ENCODE measurements at places on chromosomes 5 and 9. TPM values are rescaled to one million over a fixed set of nuclear protein-coding genes. Genes with fewer than 3 reads are reported as not detected.

DNA sequence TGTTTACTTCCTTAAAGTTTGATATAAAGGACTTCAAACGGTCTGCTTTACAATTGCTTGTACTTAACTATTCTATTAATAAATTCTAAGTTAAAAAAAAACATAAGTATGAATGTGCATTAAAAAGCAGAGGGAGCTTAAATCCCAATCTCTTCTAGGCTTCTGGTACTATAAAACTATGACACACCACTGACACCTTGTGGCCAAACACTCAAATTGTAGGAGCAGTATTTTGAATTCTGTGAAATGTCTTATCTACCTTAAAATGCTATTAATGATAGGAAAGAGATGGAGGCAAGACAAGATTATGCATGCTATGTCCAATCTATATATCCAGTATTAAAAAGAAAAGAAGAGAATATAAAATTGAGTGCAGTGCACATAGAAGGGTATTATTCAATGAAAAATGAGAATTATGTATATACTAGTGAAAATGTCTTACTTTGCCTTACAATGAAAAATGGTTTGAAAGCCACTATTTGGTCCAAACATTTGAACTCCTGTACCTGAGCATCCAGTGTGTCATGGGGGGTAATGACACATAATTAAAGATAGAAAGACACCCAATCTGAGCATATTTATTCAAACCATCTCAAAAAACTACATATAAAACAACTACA, 87.6 kb downstream of the ERP44 start:
- DNase-seq: peak; percentile 31
- peaks cover 3% of the 10 kb centered on the region for H3K36me3 ChIP-seq
- no peak overlapping the region for H3K27ac ChIP-seq
- H3K27me3 ChIP-seq: no peaks in the 10 kb centered on the region
- no peak overlapping the region for H3K4me3 ChIP-seq
- no peaks in the 10 kb centered on the region for H3K4me1 ChIP-seq

The HAVCR2 gene
- 33.8 TPM for total RNA-seq

DNA sequence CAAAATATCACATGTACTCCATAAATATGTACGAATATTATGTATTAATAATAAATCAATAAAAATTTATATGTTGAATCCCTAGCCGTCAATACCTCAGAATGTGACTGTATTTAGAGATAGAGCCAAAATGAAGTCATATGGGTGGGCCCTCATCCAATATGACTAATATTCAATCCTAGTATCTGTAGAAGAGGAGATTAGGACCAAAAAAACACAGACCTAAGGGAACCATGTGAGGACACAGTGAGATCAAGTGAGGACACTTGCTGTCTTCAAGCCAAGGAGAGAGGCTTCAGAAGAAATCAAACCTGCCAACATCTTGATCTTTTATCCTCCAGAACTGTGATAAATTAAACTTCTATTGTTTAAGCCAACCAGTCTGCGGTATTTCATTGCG, 3.7 kb upstream of the AMACR start:
- H3K27ac ChIP-seq: no peak overlapping the region
- no peak overlapping the region for H3K4me3 ChIP-seq
- no peaks in the 10 kb centered on the region for H3K36me3 ChIP-seq
- peaks cover 9% of the 10 kb centered on the region for H3K4me1 ChIP-seq
- DNase-seq: no peak

DNA sequence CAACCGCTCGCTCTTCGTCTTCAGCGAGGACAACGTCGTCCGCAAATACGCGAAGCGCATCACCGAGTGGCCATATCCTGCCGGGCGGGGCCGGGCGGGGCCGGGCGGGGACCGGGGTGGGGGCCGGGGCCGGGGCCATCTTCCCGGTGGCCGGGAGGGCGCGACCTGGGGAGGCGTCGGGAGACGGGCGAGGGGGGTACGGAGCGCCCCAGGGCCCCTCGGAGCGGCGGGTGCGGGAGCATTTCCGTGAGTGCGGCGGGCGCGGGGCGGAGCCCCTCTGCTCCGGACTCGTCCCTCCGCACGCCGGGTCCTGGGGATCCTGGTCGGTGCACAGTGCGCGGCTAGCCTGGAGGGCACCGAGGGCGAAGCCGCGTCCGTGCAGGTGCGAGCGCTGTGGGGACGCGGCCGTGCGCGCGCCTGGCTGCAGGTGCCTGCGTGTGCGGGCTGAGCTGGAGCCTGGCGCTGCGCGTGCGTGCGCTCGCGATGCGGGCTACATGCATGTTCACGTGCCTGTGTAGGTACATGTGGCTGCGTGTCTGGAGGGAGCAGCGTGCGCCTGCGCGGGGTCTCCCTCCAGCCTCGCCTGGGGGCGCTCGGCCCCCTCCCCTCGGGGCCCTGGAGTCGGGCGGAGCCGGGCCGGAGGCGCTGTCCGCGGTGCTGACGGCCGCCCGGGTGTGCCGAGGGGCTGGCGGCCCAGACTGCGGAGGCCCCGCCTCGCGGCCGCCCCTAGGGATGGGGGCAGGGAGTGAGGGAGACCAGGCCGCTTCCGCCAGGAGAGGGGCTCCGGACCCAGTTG, 762 bp downstream of the CACNA1B start:
- no peaks in the 10 kb centered on the region for H3K27me3 ChIP-seq
- no peaks in the 10 kb centered on the region for H3K36me3 ChIP-seq
- H3K4me1 ChIP-seq: no peaks in the 10 kb centered on the region
- no peak overlapping the region for H3K4me3 ChIP-seq
- DNase-seq: peak; percentile 56
- no peak overlapping the region for H3K27ac ChIP-seq

GRCh38 chr5:17340819-17341218, 123.4 kb downstream of the BASP1 start:
- no peak overlapping the region for H3K27ac ChIP-seq
- DNase-seq: no peak
- H3K27me3 ChIP-seq: no peaks in the 10 kb centered on the region

The CARD9 gene
- total RNA-seq: 1.4 TPM

The EIF4EBP3 gene
- total RNA-seq: 19.3 TPM

DNA sequence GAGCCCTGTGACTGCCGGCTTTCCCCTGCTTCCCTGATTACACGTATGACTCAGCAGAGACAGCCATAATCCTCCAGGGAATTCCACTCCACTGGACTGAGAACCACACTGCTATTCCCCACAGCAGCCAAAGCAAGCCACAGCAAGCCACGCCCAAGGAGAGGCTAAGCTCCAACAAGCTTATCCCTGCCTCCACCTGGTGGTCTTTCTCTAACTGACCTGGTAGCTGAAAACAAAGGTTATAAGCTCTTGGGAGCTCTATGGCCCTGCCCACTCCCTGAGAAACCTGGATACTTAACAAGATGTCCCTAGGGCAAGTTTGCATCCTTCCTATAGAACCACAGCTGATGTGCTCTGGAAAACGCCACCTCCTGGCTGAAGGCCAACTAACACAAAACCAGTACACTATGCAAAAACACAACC, 613.7 kb upstream of the CDH18 start:
- no peaks in the 10 kb centered on the region for H3K36me3 ChIP-seq
- no peak for DNase-seq
- H3K27ac ChIP-seq: no peak overlapping the region

GRCh38 chr5:32597041-32597629, 11.8 kb downstream of the SUB1 start:
- no peak for DNase-seq
- H3K36me3 ChIP-seq: peaks cover 71% of the 10 kb centered on the region
- peak overlapping the region; percentile 8 for H3K27ac ChIP-seq
- peaks cover 22% of the 10 kb centered on the region for H3K4me1 ChIP-seq

The SLC25A2 gene
- 1.1 TPM for total RNA-seq

GRCh38 chr5:110716247-110717245, 9.9 kb downstream of the TMEM232 start:
- H3K4me1 ChIP-seq: no peaks in the 10 kb centered on the region
- no peak overlapping the region for H3K27ac ChIP-seq
- no peaks in the 10 kb centered on the region for H3K36me3 ChIP-seq
- H3K4me3 ChIP-seq: no peak overlapping the region

- no peak overlapping the region for H3K4me3 ChIP-seq
- DNase-seq: no peak
- no peaks in the 10 kb centered on the region for H3K36me3 ChIP-seq
- H3K4me1 ChIP-seq: no peaks in the 10 kb centered on the region
Observed at GRCh38 chr5:28398185-28398584, 1359.8 kb upstream of the CDH9 start.

The SNCB gene
- not detected for total RNA-seq

The PRSS3 gene
- total RNA-seq: not detected

DNA sequence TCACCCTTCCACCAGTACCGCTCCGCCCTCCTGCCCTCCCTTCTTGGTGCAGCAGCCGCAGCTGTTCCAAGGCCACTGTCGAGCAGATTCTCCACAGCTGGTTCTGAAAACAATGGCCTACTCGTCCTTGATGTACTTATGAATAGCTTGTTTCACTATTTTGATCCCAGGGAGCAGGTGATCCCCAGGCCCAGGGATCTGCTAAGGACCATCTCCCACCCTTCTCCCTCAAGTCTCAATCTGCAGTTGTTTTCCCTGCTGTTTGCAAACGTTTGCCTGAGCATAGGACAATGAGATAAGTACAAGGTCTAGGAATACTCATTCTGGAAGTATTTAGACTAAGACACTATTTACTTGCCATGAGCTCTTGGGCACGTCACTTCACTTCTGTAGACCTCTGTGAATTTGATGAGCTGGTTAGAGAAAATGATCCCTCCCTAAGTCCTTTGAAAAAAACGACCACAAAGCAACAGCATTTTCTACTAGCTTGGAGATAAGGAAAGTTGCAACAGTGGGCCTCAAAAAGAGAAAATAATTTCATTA, 1.8 kb downstream of the LURAP1L start:
- H3K36me3 ChIP-seq: no peaks in the 10 kb centered on the region
- H3K27me3 ChIP-seq: no peaks in the 10 kb centered on the region
- no peak overlapping the region for H3K27ac ChIP-seq
- DNase-seq: no peak
- H3K4me1 ChIP-seq: no peaks in the 10 kb centered on the region
- H3K4me3 ChIP-seq: no peak overlapping the region

All from naive thymus-derived CD4-positive, alpha-beta T cell (primary cell).